ENCODE measurements at places on chromosomes 1 and 21.

DNA sequence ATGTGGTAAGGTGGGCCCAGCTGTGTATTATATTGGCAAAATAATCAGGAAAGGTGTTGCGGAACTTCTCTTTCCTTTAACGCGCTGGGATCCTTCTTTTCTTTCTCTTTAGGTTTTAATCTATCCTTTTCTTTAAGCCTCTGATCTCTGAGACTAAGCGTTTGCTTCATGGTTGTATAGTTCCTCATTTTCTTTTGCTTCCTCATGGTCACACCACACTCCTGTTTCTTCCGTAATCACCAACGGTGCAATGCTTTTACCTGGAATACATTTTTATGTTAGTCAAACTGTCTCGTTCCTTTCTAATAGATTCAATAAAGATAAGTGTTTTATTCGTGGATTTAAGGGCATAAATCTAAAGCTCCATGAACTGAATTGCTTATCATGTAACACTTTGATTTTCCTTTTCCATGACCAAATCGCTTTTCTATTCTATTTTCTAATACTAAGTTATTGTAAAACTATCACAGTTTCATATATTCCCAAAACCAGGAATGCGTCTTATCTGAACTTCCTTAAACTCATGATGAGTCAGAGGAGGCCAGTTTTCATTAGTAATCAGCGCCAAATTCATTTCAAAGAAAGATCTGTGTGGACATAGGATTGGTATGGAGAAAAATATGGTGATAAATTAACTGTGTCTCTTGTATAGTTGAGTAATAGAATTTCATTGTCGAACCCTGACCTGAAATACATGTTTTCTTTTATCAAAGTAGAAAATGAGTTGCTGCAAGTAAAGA is 12.2 kb downstream of the SDCCAG8 start:
- no peak for DNase-seq

DNA sequence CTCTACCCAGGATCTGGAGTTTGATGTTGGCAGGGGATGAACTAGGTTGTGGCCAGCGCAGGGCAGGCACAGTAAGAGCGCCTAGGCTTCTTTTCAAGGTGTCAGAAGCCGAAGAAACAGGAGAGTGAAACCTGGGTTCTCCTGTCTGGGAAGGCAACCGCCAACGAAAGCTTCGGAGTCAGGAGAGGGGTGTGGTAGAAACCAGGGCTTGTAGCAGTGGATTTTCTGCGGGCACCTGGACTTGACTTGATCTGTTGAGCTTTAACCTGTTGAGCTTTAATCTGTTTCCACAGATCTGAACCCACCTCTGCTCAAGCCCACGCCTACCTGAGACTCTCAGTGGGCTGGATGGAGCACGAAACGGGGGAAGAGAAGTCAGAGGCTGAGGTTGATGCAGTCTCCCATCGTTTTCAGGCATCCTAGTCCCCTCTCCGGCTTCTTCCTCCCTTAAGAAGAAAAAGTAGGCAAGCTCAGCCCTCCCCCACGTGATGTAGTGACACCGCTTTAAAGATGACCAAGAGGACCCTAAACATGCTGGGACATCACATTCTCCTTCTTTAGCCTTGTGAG is 9.3 kb downstream of the HLX start:
- DNase-seq = no peak

DNA sequence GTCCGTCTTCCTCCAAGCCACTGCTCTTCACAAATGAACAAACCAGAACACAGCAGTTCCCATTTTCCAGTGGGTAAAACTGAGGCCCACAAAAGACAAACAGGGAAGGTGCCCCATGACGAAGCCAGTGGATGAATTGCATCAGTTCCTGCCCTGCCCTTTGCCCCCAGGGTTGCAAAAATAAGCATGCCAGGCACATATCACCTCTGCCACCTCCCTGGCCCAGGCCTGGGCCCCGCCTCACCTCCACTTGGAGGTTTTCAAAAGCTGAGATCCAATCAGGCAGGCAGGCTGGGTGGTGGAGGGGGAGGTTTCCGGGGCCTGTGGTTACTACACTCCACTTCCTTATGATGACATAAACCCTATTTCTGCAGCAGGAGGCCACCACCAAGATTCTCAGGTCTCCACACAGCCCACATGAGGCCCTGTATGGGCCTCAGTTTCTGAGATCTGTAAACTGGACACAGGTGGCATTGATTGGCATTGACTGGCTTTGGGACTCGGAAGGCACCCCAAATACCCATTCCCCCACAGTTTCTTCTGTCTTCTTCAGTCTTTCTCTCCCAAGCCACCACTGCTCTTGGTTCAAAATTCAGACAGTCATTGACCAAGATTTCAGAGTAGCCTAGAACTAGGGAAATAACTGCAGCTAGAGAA is 4.1 kb downstream of the KIF21B start:
- peak; percentile 91 for DNase-seq

- DNase-seq = no peak
These were observed 76.8 kb downstream of the SLC45A1 start for GRCh38 chr1:8394456-8395321.

DNA sequence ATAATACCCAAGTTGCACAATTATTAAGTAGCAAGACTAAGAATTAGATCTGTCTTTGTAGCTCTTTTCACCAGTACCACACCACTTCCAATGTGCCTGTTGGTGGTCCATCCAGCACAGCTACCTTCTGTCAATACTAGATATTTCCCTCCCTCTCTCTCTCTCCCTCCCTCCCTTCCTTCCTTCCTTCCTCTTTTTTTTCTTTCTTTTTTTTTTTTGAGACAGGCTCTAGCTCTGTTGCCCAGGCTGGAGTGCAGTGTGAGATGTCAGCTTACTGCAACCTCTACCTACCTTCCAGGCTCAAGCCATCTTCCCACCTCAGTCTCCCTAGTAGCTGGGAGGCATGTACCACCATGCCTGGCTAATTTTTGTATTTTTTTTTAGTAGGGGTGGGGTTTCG is 21.1 kb downstream of the KPNA6 start:
- DNase-seq = no peak

DNA sequence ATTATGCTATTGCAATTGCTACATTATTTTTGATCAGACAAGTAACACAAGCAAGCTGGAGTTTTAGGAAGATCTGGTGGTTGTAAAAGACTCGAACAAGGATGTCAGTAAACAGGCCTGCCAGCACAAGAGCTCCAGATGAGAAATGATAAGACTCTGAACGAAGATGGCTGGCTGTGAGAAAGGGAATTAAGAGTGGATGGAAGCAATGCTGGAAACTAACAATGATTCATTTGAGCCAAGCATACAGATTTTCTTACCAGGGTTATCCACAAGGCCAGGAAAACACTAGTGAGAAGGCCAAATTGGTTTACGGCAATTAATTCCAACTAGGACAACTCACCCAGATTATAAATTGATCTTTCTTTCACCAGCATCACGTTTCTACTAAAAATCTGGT is 54.2 kb downstream of the NRIP1 start:
- DNase-seq = no peak

- no peak for DNase-seq
These were observed 139.0 kb upstream of the TMEM51 start for GRCh38 chr1:15014516-15014915.

- DNase-seq = no peak
These were observed 7.9 kb upstream of the HCRTR1 start for GRCh38 chr1:31609514-31610118.

GRCh38 chr1:247914941-247915662 is 5.0 kb upstream of the OR2T8 start:
- DNase-seq = no peak

GRCh38 chr1:207032528-207033017 is at the start of gene C1orf116:
Gene C1orf116 (minus strand): TSS chr1:207032756. CDS start chr1:207027598, 5,158 bp downstream.
- DNase-seq = no peak

- no peak for DNase-seq
These were observed 60.3 kb downstream of the UBR4 start for GRCh38 chr1:19149736-19150135.

GRCh38 chr21:45823100-45823681 is 158.4 kb upstream of the COL6A1 start:
- no peak for DNase-seq

- DNase-seq = no peak
These were observed 31.1 kb upstream of the SLC45A3 start for GRCh38 chr1:205711105-205712048.

DNA sequence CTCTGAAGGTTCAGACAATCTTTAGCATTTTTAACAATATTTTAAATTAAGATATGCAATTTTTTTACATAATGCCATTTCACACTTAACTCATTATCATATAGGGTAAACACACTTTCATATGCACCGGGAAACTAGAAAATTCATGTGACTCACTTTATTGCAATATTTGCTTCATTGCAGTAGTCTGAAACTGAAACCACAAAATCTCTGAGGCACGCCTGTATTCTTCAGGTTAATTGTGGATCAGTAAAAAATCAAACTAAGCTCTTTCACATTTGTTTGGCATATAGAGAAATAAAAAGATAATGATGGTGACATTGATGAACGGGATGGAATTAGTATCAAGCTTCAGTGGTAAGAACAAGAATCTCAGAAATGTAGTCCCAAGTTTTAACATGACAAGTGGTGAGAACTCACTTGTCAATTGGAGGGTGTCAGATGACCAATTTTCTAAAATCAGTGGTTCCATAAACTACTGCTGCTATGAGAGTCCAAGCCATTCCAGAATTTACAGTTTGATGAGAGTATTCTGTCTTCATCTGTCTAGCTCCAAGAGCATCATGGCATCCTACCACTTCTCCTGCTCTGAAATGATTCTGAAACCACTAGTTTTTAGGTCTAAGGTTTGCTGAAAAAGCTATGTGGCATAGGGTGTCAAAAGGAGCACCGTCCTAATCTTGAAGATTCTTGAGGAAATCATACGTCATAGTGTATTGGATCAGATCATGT is 281.0 kb downstream of the PTPRC start:
- no peak for DNase-seq

DNA sequence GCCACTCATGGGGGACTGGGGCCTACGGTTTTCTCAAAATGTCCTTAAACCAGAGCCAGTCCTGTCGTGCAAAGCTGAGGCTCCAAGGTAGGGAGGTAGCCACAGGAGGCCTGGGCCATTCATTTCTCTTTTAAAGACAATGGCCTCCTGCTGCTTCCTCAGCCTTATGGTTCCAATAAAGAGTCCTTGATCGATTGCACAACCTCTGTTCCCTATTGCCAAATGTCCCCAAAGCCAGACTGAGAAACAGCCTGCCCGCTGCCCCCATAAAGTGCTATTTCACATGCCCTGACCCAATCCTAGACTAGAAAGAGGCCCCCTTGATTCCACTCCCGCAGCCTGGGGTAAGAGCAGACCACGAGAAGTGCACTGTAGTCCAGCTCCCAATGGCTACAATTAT is 166.7 kb downstream of the CLIC6 start:
- no peak for DNase-seq

- no peak for DNase-seq
These were observed 222 bp upstream of the GIPC2 start for GRCh38 chr1:78045563-78045925.
